ENCODE measurements at places on chromosomes 1 and 21.

GRCh38 chr1:1278620-1279019 lies 1.6 kb upstream of the SCNN1D start:
- no peak for DNase-seq

DNA sequence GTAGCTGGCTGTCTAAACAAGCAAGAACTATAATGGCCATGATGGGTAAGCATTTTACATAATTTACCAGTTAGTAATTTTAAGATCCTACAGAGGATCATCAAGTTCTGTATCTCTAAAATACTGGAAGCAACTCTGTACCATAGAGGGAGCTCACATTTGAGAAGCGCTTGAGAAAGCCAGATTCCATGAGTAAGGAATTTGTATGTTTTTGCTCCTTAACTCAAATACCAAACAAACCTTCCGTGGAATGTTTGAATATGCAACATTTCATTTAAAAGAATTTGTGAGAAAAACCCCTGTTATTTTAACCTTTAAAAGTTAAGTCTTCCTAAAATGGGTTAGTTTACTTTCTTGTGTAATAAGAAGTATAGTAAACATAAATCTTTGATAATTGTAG lies 2.0 kb downstream of the TSHB start:
- DNase-seq, result no peak

DNA sequence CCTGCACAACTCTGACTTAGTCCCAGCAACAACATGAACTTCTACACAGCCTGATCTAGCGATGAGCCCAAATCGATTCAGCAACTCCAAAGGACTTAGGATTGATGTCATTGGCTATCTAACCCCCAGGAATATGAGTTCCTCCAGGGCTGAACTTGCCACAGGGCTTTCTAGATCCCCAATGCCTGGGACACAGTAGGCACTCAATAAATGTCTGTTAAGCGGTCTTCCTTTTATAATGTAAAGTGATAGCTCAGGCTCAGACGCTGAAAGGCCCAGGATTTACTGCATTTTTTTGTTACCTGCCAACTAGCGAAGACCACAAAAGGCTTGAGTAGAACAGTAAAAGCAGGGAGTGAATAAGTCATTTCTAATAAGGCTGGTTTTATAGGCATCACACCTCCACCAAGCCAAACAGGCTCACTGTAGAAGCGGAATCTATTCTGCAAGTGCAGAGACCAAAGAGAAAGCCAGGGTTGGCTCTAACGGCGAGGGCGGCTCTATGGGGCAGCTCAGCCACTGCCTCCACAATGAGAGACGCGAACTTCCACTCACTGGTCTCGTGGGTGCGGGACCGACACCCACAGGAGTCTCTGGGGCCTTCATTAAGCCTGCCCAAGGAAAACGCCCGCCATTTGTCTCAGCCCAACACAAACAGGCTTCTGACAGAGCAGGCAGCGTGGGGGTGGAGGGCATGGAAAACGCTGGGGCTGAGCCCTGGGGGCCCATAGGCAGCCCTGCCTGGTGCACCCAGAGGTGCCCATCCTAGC lies 52.0 kb downstream of the HLCS start:
- DNase-seq, result no peak

DNA sequence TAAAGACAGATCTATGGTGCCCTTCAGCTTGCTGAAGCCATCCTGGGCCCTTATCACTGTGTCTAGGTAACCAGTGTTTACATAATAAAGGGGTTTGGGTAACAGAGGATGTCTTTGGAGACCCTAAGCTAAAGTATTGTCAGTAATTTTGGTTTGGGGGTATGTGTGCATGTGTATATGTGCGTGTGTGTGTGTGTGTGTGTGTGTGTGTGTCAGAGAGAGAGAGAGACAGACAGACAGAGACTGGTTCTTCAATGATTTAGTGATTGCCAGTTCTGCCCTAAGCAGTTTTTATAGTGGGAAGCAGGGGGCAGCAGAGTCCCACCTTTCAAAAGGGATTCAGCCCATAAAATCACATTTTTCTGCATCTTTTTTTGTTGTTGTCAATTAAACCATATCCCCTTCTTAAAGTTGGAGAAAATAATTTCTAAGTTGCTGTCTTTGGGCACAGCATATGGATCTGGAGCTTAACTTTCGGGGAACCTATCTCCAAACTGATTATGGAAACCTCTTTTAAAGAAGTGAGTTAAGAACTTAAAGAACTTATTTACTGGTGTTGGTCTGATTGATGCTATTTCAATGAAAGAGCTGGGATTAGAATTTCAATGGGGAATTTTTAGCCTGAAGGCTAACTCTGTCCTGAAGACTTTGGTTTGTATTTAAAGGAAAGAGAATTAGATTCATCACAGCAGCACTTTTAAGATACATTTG lies 51.1 kb downstream of the ZNF326 start:
- DNase-seq, result peak; percentile 11

DNA sequence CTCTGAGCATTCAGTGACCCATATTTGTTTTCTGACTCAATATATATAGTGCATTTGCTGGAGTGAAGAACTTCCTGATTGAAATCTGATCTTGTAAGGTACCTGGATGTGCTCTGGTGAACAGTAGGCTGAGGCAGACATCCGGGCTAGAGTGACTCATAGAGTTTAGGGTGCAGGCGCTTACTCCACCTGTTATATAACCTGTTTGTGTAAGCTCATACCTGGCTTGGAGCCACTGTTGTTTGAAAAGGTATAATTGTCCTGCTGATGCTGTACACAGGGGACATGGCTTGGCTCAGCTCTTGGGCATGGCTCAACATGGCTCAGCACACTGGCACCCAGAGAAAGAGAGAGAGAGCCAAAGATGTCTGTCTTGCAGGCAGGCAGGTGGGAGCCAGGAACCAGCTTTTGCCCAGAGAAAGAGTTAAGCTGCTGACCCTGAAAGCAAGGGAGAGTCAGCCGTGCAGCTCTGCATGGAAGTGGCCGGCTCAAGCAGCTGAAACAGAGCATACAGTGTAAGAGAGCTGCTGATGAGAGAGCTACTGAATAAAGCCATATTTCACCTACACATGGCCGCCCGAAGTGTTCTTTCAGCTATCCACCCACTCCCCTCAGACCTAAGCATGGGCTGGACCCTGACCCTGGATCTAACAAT lies 43.2 kb downstream of the GJA5 start:
- DNase-seq, result peak; percentile 87

DNA sequence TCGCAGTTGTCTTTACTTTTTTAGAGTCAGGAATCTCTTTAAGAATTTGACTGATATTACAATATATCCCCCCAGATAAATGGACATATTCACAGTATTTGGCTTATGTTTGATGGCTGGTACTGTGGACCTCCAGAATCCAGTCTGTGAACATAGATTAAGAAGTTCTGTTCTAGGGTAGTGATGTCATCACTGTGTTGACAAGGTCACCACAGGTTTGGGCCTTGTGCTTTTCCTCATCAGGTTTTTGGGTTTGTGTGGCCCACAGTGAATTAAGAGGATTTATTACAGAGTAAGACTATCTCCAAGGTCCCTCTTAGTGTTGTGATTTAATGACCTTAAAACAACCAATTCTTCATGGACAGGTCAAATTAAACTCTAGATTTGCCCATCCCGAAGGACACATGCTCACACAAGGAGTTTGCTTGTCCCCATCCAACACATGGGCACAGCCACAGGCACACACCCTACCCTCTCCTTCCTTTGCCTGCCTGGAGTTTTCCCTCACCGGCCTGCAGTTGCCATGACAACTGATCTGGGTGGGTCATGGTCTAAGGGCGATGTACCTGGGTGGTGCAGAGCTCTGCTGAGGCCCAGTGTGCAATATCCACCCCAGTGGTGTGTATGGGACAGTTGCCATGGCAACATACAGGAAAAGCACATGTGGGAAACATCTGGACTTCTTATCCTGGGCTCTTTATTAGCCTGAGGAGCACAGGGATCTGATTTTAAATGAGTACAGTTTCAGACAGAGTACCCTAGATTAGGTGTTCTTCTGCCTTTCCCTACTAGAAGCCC lies 98.6 kb downstream of the NAV1 start:
- DNase-seq, result no peak

GRCh38 chr1:168466092-168466713 lies 77.6 kb downstream of the XCL2 start:
- peak; percentile 36 for DNase-seq

GRCh38 chr1:87240661-87241285 lies 87.9 kb upstream of the LMO4 start:
- DNase-seq, result no peak

- DNase-seq, result no peak
Measured at GRCh38 chr1:12475101-12475500, 142.9 kb downstream of the DHRS3 start.

GRCh38 chr1:232983817-232984567 lies 33.6 kb downstream of the NTPCR start:
- no peak for DNase-seq

DNA sequence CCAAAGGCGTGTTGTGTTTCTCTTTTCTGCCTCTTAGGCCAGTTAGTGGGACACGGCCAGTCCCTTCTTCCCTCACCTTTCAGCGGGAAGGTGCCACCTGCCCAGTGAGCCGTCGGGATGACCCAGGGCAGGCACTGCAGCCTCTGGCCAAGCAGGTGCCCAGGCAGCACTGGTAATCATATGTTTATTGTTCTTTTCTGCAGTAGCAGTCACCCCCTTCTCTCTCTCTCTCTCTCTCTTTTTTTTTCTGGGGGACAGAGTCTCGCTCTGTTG lies 38.2 kb downstream of the CRYAA start:
- DNase-seq, result no peak

Measured in HepG2 (cell line).